ENCODE measurements at places on chromosomes 11 and 22.

- no peak for DNase-seq
Measured at GRCh38 chr22:39349967-39350726, at the start of gene SYNGR1. Gene SYNGR1 (plus strand): TSS chr22:39349991. CDS start chr22:39350011, 20 bp downstream.

DNA sequence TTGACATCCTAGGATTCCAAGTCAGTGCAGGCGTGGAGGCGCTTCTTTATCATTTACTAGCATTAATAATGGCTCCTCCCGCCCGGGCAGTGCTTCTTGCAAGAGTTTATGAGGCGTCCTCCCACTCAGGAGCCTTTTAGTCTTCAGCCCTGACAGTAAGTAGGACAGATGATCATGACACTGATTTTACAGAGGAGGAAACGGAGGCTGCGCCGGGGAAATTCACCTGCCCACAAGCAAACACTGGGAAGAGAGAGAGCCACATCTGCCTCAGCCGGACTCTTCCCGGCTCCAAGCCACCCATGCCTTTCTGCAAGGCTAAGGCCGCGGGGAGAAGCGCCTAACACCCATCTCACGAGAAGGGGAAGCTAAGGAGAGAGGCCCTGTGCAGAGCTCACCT lies 35.9 kb downstream of the KIAA0930 start:
- no peak for DNase-seq

DNA sequence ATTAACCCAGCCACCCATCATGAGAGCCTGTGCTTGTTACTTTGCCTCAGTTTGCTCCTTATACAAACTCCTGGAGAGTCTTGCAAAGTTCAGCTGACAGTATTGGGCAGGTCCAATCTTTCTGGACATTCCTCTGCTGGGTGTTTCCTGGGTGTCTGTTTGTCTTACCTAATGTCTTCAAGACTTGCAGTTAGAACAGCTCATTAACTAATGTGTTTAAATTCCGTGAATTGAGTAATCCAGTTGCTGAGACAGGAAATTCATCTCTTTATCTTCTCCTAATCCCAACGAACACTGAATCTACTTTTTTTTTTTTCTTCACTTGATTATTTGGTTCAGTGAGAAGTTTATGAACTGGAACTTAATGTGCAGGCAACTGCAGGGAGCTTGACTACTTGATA lies 20.6 kb downstream of the BCO2 start:
- DNase-seq = no peak

GRCh38 chr22:17785185-17786184 lies 11.2 kb upstream of the BID start:
- DNase-seq = peak; percentile 24

GRCh38 chr11:69638941-69639681 lies 1.8 kb upstream of the CCND1 start:
- DNase-seq = peak; percentile 91

DNA sequence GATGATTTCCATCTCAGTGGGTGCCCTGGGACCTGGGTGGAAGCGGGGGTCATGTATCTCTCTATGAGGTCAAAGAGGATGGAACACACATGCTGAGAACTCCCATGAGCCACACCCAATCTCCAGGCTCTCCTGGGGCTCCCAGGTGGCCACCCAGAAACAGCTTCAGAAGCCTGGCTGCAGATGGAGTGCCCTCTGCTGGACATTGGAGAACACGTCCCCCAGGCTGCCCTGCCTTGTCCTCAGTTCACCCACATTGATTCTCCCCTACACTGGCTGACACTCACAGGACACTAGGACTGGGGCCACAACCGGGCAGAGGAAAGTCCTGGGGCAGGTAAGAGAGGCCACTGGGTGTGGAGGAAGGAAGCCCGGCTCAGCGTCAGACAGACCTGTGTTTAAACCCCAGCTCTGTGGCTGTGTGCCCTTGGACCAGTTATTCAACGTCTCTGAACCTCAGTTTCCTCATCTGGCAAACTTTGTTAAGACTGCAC lies 4.5 kb upstream of the NOL12 start:
- peak; percentile 67 for DNase-seq

GRCh38 chr11:26186389-26186788 lies 145.5 kb upstream of the ANO3 start:
- no peak for DNase-seq

DNA sequence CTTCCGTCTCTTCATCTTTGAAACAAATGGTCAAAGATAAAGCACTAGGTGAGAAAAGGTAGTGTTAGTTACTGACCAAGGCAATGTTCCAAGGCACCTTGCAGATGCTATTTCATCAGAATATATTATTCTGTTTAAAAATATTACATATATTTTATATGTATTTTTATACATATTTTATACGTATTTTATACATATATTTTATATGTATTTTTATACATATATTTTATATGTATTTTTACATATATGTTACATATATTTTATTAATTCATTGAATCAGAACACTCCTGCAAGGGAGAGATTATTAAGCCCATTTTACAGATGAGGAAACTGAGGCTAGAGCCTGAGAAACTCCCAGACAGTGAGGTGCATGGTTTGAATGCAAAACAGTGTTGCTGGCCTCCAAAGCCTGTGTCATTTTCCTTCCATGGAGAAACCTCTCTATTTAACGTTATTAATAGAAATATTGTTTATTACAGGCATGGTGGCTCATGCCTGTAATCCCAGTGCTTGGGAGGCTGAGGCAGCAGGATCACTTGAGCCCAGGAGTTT lies 120.6 kb upstream of the CD82 start:
- no peak for DNase-seq

DNA sequence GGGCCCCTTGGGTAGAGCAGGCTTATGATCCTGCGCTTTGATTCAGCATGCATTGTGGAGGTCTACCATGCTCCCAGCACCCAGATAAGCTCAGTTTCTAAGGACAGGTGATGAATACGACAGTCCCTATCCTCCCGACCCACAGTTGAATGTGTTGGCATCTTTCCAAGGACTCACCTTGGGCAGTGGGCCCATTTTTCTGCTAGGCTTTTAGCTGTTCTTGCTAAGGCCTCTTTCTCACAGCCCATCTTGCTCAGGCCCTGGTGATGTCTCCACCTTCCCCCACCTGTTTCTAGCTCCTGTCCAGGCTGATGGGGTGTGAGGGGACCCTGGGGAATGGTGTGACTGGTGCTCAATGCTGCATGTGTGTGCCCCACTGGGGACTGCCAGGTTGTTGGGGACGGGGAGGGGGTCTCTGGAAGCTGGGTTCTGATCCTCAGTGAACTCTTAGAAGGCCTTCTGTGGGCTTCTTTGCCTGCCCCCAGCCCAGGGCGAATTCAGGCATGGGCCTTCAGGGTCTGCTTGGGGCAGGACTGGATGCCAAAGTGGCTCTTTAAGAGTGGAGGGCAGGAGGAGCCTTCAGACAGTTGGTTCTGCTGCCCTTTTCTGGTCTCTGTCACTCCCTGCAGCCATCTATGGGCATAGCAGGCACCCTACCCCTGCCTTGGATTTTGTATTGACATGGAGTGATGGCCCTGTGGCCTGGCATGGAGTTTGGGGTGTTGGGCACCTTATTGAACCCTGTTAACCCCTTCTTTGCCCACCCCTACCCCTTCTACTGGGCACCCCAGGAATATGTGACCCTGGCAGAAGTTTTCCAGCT lies 33.1 kb downstream of the PHLDB1 start:
- DNase-seq = no peak

DNA sequence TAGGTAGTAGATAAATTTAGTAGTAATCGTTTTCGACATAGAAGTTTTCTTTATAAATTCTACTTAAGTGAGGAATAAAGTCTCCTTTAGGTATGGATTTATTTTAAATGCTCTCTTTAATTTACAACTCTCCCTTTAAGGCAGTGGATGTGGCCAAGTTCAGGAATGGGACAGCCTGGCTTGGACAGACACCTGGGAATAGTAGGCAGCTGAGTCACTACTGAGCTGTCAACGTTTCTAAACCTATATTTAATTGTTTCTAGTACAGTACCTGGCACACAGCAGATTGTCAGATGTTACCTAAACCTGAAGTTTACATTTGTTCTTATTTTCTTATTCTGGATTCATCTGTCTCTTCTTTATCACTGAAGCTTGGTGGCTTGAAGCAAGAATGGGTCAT lies 85.1 kb downstream of the DEPDC5 start:
- DNase-seq = no peak

- DNase-seq = no peak
Measured at GRCh38 chr11:61959678-61960077, 7.8 kb downstream of the FTH1 start.

GRCh38 chr11:103920933-103921332 lies 115.5 kb upstream of the DDI1 start:
- DNase-seq = no peak

GRCh38 chr22:30235687-30236170 lies 10.8 kb downstream of the LIF start:
- no peak for DNase-seq

- peak; percentile 69 for DNase-seq
Measured at GRCh38 chr22:24894998-24895397, 51.5 kb downstream of the LHFPL7 start.

DNA sequence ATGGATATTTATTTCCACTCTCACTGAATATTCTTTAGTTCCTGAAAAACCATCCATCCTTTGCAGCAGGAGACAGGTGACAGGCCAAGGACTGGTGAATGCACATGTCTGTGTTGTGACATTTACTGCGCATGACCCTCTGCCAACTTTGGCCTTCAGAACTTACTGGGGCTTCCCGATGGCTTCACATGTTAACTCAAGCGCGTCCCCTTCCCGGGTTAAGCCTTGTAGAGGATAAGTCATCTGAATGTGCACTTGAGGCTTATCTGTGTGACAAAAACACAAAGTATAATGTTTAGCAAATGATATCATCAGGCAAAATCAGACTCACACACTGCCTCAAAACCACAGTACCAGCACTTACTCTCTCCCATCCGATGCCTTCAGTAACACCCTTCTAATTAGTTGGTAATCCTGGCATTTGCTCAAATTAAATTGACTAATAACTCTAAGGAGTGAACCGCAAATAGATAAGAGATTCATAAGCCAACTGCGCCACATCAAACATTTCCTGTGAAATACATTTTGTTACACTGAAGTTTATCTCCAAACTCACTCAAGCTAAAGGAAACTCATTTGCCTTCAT lies 286.4 kb downstream of the CADM1 start:
- DNase-seq = no peak

GRCh38 chr22:20803696-20804324 lies 29.9 kb downstream of the SERPIND1 start:
- DNase-seq = no peak

- no peak for DNase-seq
Measured at GRCh38 chr11:58616594-58616993, 5.9 kb upstream of the CNTF start.

GRCh38 chr11:62774407-62774806 lies 3.2 kb downstream of the TAF6L start:
- DNase-seq = no peak

DNA sequence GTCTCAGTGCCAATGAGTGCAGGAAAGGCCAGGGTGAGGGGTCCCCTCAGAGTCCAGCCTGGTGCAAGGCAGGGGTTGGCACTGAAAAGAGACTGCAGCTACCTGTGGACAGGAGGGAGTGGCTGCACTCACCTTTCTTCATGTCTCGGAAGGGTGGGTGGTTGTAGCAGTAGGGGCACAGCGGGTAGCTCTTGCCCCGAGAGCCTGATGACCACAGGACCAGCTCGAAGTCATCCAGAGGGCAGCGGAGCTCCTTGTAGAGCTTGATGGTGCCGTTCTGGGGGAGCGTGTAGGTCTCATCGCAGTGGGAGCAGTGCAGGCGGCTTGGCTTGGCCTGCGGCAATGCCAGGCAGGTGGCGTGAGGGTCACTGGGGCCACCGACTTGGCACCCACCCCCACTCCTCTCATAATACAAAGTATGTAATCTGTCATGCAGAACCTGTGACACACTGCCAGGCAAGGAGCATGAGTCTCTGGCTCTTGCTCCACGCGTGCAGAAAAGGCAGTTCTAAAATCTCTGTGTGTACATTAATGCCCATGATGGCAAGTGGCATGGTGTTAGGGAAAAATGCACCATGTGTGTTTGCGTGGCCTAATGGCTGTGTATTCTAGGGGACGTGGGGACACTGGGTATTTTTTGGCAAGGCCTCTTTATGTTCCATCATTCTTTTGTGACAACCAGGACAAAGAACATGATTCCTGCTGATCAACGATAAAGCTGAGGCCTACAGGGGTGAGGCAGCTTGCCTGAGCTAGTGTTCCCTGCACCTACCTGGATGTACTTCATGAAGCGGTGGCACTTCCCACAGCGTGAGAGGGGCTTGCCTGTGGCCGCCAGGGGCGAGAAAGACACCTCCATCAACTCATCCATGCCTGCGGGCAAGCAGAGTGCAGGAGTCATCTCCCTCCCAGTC lies 6.0 kb upstream of the PPM1F start:
- DNase-seq = no peak
